ENCODE measurements at places on chromosomes 6 and 20.

DNA sequence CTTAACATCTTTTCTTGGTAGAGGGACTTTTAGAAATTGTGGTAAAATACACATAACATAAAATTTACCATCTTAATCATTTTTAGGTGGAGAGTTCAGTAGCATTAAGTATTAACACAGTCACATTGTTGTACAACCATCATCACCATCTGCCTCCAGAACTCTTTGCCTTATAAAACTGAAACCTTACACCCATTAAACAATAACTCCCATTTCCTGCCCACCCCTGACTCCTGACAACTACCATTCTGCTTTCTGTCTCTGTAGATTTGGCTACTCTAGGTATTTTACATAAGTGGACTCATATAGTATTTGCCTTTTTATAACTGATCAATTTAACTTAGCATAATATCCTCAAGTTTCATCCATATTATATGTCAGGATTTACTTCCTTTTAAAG is 88.7 kb downstream of the ZHX3 start:
- DNase-seq, result no peak

- no peak for DNase-seq
These were observed 25.2 kb downstream of the HLA-A start for GRCh38 chr6:29967379-29968010.

DNA sequence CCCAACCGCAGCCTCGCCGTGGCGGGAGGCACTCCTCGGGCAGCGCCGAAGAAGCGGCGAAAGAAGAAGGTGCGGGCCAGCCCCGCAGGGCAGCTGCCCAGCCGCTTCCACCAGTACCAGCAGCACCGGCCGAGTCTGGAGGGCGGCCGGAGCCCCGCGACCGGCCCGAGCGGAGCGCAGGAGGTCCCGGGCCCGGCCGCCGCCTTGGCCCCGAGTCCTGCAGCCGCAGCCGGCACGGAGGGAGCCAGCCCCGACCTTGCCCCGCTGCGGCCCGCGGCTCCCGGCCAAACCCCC is 525 bp downstream of the PNRC1 start:
- DNase-seq, result no peak

GRCh38 chr6:157063176-157063905 is 260.0 kb downstream of the TMEM242 start:
- DNase-seq, result no peak

DNA sequence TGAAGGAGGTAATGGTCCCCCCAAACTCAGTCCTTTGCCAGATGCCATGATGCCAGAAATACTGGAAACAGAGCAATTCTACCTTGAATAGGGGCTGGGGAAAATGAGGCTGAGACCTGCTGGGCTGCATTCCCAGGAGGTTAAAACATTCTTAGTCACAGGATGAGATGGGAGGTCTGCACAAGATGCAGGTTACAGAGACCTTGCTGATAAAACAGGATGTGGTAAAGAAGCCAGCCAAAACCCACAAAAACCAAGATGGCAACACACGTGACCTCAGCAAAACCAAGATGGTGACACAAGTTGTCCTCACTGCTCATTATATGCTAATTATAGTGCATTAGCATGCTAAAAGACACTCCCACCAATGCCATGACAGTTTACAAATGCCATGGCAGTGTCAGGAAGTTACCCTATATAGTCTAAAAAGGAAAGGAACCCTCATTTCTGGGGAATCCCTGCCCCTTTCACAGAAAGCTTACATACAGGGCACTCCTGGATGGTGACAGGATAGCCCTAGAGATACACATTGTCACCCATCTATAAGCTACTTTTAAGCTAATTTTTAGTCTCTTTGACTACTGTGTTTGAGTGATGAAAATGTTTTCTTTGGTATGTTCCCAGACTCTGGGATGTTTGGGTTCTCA is 979.7 kb downstream of the TBC1D32 start:
- no peak for DNase-seq

DNA sequence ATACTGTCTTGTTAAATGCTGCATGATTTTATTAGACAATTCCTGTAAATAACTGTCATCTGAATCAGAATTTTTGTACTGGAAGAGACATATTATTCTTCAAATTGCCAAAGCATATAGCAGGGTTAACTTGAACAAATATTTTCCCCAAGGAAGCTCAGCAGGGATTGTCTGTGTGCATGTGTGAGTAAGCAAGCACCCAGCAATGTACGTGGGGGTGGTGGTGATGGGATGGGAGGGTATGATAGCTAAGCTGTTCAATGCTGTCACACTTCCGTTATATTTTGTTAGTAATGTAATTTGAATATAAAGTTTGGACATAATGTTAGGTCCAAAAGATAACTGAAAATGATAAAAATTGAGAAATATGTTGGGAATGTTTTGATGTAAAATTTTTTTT is 118.1 kb downstream of the MYB start:
- no peak for DNase-seq

DNA sequence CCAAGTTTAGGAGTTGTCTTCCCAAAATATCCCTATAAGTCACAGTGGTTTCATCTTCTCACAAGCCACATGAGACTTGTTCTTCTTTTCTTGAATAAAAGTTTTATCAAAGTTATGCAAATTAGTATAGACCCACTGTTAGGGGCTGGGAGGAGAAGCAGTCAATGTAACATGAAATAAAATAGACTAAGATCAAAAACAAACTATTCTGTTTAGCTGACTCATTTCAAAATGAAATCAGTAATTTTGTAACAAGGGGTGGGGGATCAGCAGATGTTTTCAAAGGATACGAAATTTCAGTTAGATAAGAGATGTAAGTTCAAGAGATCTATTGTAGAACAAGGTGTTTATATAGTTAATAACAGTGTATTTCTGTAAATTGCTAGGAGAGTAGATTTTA is 339.6 kb upstream of the PRDM1 start:
- DNase-seq, result peak; percentile 9

GRCh38 chr6:14595751-14596150 is 478.2 kb downstream of the CD83 start:
- DNase-seq, result no peak

- DNase-seq, result no peak
These were observed at the start of gene LTA for GRCh38 chr6:31572041-31572911. Gene LTA (plus strand): TSS chr6:31572289. CDS start chr6:31572743, 454 bp downstream.
